T-helper 2 cell (primary cell): ENCODE measurements at places on chromosomes 11 and 22.
A peak's percentile ranks its signal among the peaks of the same experiment; 100 is the strongest.

DNA sequence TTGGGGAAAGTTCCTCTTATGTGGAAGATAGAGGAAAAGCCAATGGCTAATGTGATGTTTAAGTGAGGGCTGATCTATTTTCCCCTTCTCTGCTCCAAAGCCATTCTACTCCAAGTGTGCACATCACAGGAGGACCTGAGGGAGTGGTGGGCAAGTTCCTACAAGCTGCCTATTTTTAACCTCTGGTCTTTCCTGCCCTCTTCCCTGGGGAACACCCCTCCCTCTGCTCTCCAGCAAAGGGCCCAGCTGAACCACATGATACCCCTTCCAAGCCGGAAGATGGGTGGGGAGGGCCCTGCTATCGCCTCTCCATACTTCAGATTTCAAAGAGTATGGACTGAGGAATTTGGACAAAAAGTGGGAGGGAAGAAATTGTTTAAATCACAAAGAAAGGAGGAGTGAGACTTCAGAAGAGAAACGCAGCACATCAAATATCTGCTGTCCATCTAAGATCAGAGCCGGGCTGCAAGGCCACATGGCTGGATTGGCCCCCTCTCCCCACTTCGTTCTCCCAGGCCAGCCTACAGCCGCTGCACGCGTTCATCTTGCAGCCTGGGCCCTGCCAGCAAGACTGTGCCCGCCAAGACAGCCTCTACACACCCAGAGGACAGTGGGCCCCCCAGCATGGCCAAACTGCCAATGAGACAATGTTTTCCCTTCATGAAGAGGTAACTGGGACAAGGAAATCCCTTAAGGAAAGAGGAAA is 77.5 kb downstream of the MICAL3 start:
- no peak for DNase-seq

DNA sequence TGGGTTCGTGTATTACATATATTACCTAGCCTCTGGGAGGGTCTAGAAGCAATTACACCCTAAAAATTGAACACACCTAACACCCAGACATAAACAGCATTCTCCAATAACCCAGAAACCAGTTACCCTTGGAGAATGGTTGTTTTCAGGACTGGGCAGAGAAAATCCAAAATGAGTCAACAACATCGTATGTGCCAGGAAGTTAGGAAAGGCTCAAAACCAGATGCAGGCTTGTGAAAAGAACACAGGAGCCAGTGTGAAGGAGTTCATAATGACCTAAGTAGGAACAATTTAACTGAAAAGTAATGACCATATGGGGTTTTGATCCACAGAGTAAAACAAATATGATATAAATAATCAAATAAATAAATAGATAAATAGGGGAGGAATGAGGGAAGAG is 5.1 kb upstream of the CLPB start:
- DNase-seq, result no peak

- no peak for DNase-seq
These were observed 6.7 kb downstream of the CAPN5 start for GRCh38 chr11:77073328-77074001.

DNA sequence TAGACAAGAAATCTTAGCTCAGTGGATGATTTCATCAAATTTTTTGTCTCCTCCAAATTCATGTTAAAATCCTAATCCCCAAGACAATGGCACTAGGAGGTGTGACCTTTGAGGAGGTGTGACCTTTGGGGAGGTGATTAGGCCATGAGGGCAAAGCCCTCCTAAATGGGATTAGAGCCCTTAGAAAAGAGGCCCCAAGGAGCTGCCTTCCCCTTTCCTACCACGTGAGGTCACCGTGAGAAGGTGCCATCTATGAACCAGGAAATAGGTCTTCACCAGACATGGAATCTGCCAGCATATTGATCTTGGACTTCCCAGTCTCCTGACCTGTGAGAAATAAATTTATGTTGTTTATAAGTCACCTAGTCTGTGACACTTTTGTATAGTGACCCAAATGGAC is 138.7 kb downstream of the TRIM29 start:
- no peak for DNase-seq

DNA sequence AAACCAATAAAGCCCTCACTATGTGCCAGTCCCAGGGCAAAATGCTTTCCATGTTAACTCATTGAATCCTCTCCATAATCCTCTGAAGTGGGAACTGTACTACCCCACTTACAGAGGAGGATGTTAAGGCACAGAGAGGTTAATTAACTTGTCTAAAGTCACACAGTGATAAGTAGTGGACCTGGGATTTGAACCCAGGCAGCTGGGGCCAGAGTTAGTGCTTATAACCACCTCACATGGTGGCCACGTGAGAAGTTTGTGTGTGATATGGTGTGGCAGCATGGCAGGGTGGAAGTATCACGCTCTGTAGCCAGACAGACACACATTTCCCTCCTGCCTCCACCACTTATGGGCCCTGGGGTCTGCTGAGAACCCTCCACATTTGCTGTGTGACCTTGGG is 16.5 kb downstream of the PARVG start:
- DNase-seq, result no peak

DNA sequence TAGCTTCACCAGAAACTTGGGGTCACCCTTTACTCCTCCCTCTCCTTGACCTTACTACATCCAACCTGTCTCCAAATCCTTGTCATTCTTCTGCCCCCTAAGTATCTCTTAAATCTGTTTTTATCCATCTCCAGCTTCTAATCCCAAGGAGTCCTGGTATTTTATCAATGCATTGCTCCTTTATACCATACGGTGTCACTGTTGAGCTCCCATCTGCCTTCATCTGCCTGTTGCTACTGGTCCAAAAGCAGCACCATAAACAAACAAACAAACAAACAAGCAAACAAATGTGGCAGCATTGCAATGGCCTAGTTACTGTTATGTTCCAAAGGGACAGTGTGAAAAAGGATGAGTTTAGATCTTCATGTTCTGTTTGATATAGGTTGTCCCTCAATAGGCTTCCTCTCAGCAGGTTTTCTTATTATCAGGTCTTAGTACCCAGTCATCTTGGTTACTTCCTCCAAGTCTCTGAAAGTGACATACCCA is 34.2 kb downstream of the DNHD1 start:
- DNase-seq, result no peak

DNA sequence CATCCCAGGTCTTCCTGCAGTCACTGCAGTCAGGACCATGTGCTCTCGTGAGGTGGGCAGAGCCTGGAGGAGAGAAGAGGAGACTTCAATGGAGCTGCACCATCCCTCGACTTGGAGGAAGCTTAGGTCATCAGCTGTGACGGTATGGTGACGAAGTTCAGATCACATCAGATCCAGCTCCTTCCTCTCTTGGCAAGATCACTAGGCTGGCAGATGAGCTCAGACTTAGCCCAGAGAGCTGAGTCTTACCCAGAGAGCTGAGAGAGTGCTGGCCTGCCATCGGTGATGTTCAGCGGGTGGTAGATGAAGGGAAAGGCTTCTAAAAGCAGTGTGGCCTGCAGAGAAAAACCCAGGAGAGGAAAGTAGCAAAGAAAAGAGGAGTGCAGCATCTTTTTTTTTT is 1.8 kb upstream of the SLC15A3 start:
- DNase-seq, result no peak

DNA sequence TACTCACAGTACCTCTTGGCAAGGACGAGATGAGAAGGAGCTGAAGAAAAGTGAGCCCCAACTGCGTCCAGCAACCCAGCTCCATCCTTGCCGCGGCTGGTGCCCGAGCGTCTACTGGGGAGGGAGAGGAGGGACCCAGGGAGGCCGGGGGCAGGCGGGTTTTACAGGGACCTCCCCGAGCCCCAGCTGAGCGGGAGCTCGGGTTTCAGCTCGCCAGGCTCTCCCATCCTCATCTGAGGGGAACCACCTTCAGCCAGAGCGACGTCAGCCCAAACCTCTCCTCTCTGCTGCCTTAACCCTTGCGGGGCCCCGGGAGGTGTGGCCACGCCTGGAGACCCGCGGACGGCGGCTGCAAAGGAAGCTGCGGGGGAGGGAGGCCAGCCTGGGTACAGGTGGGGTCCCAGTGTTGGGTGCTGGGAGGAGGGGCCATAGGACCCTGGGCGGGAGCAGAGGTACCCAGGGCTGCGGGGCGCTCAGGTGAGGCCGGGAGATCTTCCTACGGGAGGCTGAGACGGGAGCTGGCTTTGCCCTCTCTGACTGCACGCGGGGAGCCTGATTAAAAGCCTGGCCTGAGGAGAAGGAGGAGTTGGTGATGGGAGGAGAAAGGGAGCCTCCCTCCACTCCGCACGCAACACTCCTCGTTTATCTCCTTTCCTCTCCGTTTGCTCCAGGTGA is at the start of gene PAMR1:
Gene PAMR1, minus strand, starts transcription at position 116 of the 675 bp plus-strand sequence. Its CDS starts 31 bp downstream, at position 85.
- no peak for DNase-seq

GRCh38 chr11:68690671-68691401 is 6.5 kb downstream of the GAL start:
- no peak for DNase-seq

GRCh38 chr22:36554098-36554497 is 25.1 kb upstream of the EIF3D start:
- no peak for DNase-seq

DNA sequence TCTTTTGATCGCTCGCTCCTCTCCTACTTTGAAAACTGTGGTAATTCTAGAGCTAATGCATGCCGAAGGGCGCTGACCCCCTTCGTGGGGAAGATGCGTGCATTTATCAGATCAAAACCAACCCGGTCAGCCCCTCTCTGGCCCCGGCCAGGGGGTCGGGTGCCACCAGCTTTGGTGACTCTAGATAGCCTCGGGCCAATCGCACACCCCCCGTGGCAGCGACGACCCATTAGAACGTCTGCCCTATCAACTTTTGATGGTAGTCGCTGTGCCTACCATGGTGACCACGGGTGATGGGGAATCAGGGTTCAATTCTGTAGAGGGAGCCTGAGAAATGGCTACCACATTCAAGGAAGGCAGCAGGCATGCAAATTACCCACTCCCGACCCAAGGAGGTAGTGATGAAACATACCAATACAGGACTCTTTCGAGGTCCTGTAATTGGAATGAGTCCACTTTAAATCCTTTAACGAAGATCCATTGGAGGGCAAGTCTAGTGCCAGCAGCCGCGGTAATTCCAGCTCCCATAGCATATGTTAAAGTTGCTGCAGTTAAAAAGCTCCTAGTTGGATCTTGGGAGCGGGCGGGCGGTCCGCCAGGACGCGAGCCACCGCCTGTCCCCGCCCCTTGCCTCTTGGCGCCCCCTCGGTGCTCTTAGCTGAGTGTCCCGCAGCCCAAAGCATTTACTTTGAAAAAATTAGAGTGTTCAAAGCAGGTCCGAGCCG is 3898.2 kb upstream of the OR11H1 start:
- DNase-seq, result no peak

DNA sequence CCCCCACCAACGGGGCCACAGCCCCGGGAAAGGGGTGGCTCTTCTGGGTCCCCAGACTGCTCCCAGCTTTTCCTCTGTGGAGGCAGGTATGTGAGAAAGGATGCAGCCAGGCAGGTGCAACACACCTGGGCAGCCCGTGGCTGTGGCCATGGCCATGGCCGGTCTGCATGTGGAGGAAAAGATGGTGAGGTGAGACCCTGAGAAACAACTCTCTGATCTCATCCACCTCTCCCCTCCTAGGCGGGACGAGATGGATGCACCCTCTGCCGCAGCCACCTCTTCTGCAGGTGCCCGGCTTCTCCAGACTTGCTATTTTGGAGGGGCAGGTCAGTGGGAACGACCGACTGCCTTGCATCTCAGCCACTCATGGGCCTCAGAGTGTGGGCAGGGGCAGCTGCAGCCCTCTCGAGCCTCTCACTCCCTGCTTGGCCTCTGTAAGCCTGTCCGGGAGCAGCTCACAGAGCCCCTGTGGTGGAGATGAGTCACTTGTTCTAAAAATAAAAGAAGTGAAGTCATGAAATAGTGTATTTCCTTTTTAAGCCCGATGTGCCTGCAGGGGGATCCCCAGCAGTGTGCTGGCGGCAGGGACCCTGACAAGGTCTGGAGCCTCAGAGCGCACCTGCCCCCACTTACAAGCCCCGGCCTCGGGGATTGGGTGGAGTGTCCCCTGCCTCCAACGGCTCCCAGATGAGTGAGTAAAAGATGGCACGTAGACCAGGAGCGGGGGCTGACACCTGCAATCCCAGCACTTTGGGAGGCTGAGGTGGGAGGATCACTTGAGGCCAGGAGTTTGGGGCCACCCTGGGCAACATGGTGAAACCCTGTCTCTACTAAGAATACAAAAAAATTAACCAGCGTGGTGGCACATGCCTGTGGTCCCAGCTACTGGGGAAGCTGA is 10.7 kb downstream of the SMIM38 start:
- peak; percentile 10 for DNase-seq

- DNase-seq, result no peak
These were observed 76.4 kb upstream of the PPARA start for GRCh38 chr22:46073683-46074504.

DNA sequence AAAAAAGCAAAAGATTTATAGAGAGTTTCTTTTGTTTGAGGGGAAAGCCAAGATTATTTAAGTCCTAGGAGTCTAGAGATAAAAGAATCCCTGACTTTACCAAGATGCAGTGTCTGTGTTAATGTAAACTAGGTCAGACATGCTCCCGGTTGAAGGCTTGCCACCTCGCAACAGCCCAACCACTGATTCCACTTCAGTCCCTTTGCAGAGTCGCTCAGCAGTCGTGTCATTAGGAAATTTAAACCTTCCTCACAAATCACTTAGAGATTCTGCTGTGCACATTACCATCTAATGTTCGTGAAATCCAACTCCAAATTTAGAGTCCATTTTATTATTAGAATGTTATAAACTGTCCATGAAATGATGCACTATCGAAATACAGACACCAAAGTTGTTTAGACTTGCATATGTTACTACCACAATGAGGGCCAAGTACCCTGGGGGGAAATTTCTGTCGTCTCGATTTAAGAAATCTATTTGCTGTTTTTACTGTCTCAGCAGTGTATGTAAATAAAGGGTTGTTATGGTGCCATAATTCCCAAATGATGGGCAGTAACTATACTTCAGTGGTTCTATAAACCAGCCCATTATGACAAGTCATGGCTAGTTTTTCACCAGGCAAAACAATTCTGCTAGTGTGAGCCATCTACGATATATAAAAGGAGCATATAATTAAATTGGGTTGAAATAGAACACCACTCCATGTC is 101.4 kb upstream of the MTNR1B start:
- DNase-seq, result no peak
